GM13977 (cell line): ENCODE measurements at places on chromosomes 7 and 10.

- no peak for DNase-seq
These were observed 48.0 kb downstream of the MALSU1 start for GRCh38 chr7:23347033-23347681.

GRCh38 chr7:33107136-33108066, 1.8 kb downstream of the RP9 start:
- DNase-seq = no peak

DNA sequence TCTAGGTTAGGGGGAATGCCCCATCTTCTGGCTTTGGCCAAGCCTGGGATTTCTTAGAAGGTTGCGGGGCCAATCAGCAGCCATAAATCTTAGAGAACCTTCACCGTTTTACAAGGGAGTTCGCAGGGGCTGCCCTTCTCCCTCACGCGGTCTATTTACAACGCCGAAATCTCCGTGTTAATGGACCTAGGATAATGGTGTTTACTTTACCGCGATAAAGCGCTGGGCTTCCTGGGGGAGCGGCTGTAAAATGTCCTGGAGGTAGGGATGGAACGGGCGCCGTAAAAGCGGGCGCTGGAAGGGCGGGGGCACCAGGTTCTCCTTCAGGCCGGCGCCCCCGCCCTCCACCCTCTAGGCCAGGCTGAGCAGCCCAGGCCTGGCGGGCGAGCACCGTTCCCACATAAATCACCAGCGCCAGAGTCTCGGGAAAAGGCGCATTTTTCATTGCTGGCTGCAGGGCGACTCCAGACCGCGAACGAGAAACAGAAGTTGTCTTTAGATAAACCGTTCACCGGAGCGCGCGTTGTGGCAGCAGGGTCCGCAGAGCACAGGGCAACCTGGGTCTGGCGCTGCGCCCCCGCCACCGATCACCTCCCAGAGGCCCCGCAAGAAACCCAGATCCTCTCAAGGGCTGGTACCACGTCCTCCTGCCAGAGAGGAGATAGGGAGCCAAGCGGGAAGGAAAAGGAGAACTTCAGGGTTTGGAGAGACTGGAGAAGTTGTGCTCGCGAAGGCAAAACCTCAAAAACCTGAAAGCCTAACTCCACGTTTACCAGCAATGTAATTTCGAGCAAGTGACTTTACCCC, 12.5 kb upstream of the NKX2-3 start:
- no peak for DNase-seq

DNA sequence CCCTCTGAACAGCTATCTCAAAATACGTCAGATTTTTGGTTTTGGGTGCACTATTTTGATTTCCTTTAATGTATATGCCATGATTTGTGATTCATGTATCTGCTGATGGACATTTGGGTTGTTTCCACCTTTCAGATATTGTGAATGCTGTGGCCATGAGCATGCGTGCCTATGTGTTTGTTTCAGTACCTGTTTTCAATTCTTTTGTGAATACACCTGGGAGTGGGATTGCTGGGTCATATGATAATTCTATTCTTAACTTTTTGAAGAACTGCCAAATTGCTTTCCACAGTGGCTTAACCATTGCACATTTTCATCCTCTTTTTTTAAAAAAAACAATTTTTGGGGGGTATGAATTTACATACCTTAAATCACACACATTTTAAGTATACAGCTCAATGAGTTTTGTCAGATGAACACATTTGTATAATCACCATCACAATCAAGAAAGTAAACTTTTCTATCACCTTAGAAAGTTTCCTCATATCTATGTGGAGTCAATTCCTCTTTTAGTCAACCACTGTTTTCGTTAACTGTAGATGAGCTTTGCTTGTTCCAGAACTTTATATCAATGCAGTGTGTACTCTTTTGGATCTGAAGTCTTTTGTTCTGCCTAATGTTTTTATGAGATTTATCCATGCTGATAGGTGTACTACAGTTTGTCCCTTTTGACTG, 36.9 kb downstream of the CYP26A1 start:
- no peak for DNase-seq

DNA sequence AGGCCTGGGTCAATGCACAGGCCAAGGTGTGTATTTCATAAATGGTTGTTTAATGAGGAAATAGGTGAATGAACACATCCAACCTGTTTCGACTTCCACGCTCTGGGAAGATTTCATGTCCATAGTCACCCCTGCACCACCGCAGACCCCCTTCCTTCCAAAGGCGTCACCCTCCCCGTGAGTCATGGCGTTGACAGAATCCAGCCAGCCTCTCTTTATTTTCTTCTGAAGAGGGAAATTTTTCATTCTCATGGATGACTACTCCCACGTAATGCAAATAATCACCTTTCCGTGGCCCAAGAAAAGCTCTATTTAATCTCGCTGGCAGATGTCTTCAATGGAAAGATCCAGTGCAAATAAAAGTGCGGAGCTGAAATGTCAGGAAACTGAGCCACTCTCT, 75.3 kb upstream of the FOXK1 start:
- no peak for DNase-seq

GRCh38 chr10:117740691-117741222, 198.2 kb downstream of the EMX2 start:
- no peak for DNase-seq

GRCh38 chr10:24097751-24098207, 111.2 kb upstream of the KIAA1217 start:
- no peak for DNase-seq

GRCh38 chr7:98922392-98923187, 44.3 kb downstream of the TRRAP start:
- DNase-seq = no peak

DNA sequence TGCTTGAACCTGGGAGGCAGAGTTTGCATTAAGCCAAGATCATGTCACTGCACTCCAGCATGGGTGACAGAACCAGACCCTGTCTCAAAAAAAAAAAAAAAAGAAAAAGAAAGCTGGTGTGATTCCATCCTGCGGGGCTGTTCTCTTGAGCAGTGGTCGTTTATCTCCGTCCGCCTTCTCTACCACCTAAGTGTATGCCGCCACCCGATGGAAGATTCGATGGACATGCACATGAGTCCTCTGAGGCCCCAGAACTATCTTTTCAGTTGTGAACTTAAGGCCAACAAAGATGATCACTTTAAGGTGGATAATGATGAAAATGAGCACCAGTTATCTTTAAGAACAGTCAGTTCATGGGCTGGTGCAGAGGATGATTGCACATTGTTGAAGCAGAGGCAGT, 65.7 kb downstream of the ABRAXAS2 start:
- DNase-seq = no peak

DNA sequence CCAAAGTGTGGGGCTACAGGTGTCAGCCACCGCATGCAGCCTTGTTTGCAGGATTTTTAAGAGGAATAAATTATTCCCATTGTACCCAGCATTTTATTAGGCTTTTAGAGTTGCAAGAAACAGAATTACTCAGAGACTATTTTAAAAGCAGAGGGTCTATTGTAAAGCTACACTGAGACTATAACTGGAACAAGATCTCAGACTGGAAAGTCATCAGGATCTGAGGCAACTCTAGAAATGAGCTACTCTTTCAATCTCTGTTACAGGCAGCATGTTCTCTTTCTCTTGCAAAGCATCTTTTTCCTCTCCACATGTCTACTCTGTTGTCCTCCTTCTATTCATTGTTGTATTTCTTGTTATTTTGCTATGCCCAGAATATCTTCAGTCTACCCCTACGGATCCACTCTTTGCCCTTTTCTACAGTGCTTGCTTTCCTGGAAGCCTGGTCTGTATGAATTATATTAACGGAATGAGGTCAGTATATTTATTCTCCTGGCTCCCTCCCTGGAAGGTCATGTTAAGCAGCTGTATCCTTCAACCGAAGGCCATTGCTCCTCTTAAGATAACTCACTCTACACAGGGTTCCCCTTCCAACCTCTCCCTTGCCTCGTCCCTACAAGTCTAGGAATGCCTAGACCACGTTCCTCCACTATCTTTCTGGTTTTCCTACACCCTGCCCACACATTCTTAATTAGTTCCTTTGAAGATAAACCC, 27.7 kb upstream of the MICU1 start:
- no peak for DNase-seq

- no peak for DNase-seq
These were observed 7.2 kb downstream of the PRSS58 start for GRCh38 chr7:142250705-142251104.

- DNase-seq = no peak
These were observed 36.6 kb downstream of the RNLS start for GRCh38 chr10:88546497-88546896.

DNA sequence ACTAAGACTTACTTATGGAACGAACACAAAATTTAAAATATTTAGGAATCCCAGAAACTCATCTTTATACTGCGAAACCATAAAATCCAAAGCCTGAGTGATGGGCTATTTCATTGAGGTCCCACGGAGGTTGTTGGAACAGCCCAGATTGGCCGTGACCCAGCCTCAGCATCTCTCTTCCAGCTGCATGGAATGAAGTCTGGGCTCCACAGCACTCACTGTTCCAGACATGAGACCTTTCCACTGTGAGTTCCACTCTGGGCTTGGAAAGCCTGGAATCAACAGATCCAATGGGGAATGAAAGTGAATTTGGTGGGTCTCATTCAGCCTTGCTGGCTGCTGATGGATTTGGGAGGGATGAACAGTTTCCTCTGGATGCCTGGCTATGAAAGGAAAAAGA, 184.9 kb downstream of the EMX2 start:
- DNase-seq = no peak
